ENCODE measurements at places on chromosomes 16 and 17.
A peak's percentile ranks its signal among the peaks of the same experiment; 100 is the strongest.

DNA sequence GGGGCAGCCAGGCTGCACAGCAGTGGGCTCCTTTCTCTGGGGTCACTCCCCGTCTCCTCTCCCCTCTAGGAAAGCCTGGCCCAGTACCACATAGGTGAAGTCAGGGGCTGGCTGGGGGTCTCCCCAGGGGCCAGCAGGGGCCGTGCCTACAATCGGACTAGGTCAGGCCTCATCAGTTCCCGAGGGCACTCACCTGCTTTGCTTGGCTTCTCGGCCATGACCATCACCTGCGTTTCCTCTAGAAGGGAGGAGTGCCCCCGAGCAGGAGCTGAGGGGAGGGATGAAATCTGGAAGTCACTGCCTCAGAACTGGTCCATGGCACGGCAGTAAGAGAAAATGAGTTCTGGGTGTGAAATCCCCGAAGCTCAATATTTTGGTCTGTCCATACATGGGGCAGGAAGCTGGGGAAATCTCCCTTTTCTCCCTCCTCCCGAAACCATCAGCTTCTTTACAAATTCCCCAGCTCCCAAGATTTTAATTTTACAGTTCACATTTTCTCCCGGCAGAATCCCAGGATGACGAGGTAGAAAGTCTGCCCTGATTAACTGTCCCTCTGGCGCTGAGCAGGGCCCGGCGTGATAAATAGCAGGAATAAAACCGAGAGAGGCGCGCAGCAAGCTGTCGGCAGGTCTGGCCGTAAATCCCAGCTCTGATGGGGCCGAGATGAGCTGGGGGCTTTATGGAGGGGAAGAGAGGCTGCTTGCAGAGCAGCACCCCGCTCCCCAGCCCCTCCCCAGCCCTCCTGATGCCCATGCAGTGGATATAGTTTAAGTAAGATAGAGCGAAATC, 172.1 kb downstream of the RBFOX3 start:
- DNase-seq = no peak

GRCh38 chr17:5832886-5833285, 237.3 kb upstream of the WSCD1 start:
- DNase-seq = no peak

- DNase-seq = no peak
Measured at GRCh38 chr16:67846063-67846319, 742 bp upstream of the NUTF2 start.

- DNase-seq = no peak
Measured at GRCh38 chr16:62715701-62716100, 679.5 kb upstream of the CDH8 start.

DNA sequence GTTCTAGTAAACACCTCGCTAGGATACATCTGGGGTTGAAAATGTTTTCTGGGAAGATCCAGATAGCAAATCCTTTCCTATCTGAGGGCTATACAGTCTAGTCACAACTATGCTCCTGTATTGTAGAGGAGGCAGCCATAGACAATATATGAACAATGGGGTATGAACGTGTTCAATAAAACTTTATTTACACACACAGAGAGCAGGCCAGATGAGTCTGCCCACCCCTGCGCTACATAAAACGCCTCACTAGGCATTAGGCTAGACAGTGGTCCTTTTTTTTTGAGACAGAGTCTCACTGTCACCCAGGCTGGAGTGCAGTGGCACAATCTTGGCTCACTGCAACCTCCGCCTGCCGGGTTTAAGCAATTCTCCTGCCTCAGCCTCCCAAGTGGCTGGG, 11.1 kb downstream of the USP36 start:
- no peak for DNase-seq

DNA sequence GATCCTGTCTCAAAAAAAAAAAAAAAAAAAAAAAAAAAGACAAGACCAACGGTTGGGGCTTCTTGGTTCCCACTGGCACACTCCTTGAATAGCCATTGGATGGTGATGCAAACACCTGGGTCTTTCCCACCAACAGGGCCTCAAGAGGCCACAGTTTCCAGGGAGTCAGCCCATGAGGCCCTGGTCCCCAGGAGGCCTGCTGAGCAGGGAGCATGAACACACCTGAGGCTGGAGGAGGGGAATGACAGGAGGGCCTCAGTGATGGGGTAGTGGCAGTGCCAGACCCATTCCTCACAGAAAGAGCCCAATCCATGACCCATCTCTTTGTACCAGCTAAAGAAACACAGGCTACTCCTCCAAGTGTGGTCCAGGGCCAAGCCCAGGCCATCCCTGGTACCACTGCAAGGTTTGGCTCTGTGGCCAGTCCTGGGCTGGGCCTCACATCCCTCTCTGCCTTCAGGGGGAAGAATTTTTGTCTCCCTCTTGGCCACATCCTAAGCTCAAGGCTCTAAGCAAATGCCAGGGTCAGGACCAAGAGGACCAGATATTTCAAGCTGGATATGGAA, 13.9 kb downstream of the ARL2BP start:
- DNase-seq = no peak

- no peak for DNase-seq
Measured at GRCh38 chr17:82332669-82333278, 792 bp downstream of the SECTM1 start.

GRCh38 chr16:74601126-74601871, 5.6 kb downstream of the GLG1 start:
- DNase-seq = no peak

- DNase-seq = peak; percentile 77
Measured at GRCh38 chr17:42773290-42774035, at the start of gene VPS25. TSS of gene VPS25 (plus strand) at chr17:42773449. CDS start at chr17:42773476, 27 bp downstream.

- DNase-seq = no peak
Measured at GRCh38 chr17:917941-918740, 61.4 kb downstream of the NXN start.

DNA sequence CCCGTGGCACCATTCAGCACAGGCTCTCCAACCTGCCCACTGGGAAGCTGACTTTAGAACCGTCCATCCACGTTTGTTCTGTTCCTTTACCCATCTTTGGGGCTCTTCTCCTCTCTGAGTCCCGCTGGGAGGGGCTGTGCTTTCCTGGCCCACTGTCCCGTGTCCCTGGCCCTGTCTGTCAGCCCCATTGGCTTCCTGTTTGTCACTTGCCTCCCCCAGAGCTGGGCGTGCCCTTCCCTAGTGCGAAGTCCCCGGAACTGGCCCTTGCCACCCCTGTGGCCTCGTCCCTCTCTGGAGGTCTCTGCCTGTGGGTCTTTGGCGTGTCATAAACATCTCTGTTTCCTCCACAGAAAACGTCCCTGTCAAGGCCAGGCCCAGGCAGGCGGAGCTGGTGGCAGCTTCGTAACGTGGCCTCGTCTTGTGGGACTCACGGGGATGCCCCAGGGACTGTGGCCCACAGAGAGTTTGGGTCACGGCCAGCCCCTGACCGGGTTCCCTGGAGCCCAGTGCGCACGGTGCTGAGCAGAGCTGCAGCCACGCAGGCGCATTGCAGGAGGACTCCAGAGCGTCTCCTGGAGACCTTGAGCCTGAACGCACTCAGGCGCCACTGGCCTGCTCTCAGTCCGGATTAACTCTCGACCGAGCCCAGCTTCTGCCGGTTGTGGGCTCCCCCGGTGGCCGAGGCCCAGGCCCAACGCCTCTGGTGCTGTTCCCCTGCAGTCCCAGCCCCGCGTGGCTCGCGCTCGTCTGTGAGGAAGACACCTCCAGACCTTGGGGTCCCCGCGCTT, 7.3 kb downstream of the CHMP6 start:
- no peak for DNase-seq

GRCh38 chr16:23712976-23713375, at the start of gene ERN2:
TSS of gene ERN2 (minus strand) at chr16:23713222. CDS start at chr16:23713187, 35 bp downstream.
- no peak for DNase-seq

- DNase-seq = no peak
Measured at GRCh38 chr17:46195939-46196716, 2.9 kb upstream of the KANSL1 start.

DNA sequence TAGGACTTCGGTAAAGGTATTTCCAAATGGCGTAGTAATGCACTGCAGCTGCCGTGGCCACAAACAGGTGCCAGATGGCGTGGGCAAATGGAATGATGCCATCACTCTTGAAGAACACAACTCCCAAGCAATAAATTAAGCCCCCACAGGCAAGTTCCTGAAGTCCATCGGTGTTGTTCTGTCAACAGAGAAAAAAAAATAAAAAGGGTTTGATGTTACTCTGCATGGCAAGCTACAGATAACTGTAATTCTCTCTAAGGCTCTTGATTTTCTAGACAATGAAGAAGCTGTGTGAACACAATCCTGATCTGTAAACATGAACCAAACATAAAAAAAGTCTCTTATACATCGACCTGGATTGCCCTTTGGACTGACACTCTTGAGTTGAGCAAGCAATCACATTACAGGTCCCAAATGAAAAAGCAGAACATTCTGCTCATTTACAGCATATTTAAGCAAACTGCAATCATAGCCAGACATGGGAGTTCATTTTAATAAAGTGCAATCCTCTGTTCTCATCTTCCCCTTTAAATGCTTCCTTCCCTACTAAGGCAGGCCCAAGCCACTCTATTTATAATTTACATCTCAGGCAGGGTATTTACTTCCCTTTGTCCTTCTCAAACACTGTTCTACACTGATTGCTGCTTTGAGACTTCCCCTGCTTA, 27.1 kb downstream of the MMD start:
- no peak for DNase-seq

- DNase-seq = no peak
Measured at GRCh38 chr16:89798832-89799370, 17.5 kb downstream of the FANCA start.

DNA sequence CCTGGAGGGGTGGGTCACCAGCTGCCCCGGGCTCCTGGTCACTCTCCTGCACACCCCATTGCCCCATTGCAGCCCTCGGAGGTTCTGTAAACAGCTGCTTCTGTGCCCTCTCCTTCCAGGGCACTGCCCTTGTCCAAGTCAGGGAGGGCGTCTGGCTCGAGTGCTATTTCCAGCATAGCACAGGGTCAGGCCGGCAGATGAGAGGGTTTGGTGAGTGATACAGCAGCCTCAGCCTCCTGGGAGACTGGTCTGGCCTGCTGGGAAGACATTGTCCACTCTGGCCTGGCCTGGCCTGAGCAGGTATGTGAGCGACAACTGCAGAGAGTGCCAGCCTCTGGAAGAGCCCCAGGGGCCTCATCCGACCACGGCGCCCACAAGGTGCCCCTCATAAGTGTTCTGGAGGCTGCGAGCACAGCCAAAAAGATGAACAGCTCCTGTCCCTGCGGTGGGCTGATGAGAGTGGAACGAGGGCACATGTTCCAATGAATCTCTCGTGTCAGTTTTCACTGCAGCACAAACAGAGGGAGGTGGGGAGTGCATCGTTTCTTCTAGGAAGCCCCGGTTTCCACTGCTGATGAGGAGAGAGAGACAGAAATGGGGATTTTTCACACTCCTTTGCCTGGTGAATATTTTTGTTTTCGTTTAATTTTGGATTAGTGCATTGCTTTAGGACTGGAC, 105.8 kb upstream of the SDK2 start:
- DNase-seq = no peak

DNA sequence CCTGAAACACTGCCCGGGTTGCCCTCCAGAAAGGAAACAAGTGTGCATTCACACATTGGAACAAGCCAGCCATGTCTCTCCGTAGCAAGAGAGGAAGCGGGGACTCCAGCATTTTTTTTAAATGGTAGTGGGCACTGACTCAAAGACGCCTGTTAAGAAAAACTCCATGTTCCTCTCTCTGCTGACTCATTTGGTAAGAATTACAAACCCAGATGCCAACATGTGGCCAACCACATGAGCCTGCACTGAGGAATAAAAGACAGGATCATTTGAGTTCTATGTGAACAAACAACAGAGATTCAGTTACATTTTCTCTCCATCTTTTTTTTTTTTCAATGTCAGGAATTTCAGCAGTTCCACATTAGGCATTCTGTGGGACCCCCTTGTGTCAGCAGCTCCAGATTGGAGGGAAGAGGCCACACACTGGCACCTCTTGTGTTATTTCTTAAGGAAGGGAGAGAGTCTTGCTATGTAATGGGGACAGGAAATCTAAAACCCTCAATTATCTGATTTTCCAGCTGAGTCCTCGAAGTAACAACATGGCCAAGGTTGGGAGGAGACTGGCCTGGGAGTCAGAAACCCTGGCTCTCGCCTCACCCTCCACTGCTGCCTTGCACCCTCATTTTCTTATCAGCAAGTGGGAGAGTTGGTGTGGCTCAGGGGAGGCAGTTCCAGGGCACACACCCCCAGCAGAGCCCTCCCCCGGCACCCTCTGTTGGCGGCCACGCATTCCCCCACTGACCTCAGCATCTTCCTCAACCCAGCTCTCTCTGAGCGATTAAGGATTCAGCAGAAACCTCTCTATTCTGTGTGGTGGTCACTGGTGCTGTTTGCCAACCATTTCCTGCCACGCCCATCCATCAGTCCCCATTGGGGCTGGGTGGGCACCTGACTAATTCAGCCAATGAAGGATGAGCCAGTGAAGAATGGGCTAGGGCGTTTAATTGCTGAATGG, 173.0 kb downstream of the FOXL1 start:
- DNase-seq = no peak

DNA sequence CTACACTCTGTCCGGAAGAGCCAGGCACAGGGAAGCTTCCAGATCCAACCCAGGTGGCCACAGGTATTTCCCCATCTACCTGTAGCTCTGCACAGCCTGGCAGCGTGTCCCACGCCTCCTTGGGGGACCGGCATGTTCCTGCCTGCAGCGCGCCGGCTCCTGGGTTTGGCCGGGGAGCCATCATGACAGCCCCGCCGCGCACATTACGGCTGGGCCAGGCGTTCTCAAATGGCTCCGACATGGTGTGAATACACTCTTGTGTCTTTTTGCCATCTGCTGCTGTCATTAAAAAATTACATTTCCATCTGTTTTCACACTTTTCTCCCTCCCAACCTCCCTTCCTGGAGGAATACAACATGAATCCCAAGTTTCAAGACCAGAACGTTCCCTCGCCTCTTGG, 8.0 kb upstream of the GINS2 start:
- DNase-seq = no peak

- DNase-seq = no peak
Measured at GRCh38 chr16:73743665-73744496, 552.7 kb upstream of the PSMD7 start.

DNA sequence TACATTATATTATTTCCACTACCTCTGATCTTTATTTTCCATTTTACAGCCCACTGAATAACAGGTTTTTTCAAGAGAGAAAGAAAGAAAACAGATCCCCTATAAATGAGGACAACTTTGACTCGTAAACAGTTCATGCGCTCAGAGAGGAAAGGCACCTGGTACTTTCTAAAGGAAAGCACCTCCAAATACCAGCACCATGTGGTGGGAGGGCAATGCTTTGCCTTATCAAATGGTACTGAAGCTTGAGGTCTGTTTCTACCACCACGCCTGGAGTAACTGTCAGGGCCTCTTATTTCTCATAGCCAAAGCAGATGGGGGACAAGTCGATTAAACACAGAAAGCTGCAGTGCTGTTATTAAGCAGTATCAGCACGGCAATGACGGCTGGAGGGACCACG, 510.3 kb upstream of the ZFHX3 start:
- no peak for DNase-seq

- no peak for DNase-seq
Measured at GRCh38 chr16:35180970-35181369, 1721.6 kb downstream of the TP53TG3F start.
